ENCODE measurements at places on chromosomes 1 and 21. TPM values are rescaled to one million over a fixed set of nuclear protein-coding genes. Genes with fewer than 3 reads are reported as not detected.

PRR9 gene
- total RNA-seq: not detected

DNA sequence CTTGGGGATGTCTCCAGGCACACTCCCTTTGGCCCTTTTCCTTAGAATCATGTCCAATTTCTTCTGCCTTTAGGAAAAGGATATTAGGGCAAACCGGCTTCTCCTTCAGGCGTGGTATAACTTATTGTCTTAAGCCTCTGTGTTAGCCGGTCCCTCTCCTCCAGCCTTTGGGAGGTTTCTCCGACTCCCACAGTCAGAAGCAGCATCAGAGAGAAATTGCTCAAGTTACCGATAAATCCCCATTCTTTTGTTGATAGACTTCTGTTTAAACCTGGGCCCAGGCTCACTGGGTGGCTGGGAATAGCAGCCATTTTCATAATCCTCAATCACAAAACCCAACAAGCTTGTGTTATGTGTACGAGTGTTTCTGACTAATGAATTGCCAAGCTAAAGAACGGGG lies 85.4 kb upstream of the KAZN start:
- no peaks in the 10 kb centered on the region for H3K4me1 ChIP-seq
- DNase-seq: no peak

DNA sequence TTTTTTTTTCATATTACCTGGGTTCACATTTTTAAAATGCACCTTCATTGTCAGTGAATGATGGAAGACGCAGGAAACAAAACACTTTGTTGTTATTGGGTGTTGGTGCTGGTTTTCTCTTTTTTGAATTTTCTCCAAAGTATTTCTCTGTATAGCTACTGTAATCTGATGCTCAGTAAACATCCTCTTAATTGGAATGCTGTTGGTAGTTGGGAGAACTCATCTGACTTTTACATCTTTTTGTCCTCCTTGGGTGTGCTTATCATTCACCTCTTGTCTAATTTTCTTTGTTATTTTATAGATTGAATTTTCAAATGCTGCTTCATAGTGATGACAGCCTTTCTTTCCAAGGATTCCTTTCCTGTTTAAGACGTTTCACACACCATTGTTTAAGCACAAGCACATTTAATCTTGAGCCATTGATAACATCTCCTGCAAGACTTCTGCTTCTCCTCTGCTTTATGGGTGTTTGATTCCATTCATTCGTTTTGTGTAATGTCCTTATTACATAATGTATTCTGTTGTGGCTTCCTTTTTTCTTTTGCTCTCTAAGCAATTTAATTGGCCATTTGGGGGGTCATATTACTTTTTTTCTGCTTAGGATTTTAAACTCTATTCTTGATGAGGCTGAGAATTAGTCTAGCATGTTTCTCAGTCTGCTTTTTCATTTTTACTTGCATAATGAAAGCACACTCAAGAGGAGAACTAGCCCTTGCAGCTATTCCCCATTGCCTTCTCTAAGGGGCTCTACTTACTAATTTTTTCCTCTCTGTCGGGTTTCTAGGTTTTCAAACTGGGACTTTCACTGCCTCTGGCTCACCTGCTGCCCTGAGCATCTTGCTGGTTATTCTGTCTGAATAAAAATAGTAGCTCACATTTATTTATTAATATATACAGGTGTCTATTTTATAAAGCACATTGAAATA lies 42.0 kb upstream of the CD34 start:
- H3K4me3 ChIP-seq: no peak overlapping the region
- H3K4me1 ChIP-seq: no peaks in the 10 kb centered on the region
- H3K27ac ChIP-seq: no peak overlapping the region
- H3K36me3 ChIP-seq: no peaks in the 10 kb centered on the region
- H3K27me3 ChIP-seq: no peaks in the 10 kb centered on the region

GRCh38 chr1:245419461-245419978 lies 264.7 kb downstream of the KIF26B start:
- no peak overlapping the region for H3K4me3 ChIP-seq
- H3K36me3 ChIP-seq: no peaks in the 10 kb centered on the region
- H3K27ac ChIP-seq: no peak overlapping the region
- no peaks in the 10 kb centered on the region for H3K27me3 ChIP-seq

GRCh38 chr1:238489006-238489405 lies 598.3 kb upstream of the ZP4 start:
- no peaks in the 10 kb centered on the region for H3K36me3 ChIP-seq
- DNase-seq: no peak
- H3K4me1 ChIP-seq: no peaks in the 10 kb centered on the region
- no peaks in the 10 kb centered on the region for H3K27me3 ChIP-seq

DNA sequence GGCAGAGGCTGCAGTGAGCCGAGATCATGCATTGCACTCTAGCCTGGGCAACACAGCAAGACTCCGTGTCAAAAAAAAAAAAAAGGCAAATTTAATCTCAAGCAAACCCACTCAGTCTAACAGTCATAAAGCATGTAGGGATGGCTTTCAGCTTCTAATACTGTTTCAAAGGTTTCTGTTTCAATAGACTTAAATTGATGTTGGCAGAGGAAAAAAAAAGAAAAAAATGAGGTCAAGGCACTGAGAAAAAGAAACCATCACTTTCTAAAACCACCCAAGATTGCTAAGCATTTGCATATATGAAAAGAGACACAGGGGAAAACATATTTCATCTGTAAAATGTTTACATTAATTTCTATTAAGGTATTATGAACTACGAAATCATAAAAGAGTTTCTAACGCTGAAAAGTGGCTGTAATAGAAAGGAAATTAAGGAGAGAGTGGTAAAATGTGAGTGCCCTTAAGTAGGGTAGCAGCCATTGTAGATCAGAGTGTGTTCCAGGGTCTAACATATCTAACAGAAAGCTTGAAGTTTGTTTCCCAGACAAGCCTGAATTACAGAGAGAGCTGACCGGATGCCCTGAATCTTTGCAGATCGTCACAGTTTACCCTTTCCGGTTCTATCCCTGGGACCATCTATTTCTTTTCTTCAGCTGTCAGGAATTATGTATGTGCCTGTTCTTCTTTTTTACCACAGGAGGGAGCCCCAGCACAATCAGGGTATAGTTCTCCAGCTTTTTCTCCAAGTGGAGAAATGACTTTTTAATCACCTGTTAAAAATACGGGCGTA lies 70.0 kb downstream of the PLD5 start:
- no peak overlapping the region for H3K4me3 ChIP-seq
- H3K4me1 ChIP-seq: no peaks in the 10 kb centered on the region

GRCh38 chr1:241997401-241997998 lies 1.4 kb downstream of the MAP1LC3C start:
- DNase-seq: no peak
- peaks cover 13% of the 10 kb centered on the region for H3K4me1 ChIP-seq
- no peak overlapping the region for H3K27ac ChIP-seq
- peaks cover 3% of the 10 kb centered on the region for H3K27me3 ChIP-seq
- no peaks in the 10 kb centered on the region for H3K36me3 ChIP-seq

GRCh38 chr21:28337315-28337714 lies 655.4 kb downstream of the LTN1 start:
- no peak overlapping the region for H3K27ac ChIP-seq
- H3K36me3 ChIP-seq: no peaks in the 10 kb centered on the region
- H3K27me3 ChIP-seq: no peaks in the 10 kb centered on the region
- no peak for DNase-seq
- no peak overlapping the region for H3K4me3 ChIP-seq

DNA sequence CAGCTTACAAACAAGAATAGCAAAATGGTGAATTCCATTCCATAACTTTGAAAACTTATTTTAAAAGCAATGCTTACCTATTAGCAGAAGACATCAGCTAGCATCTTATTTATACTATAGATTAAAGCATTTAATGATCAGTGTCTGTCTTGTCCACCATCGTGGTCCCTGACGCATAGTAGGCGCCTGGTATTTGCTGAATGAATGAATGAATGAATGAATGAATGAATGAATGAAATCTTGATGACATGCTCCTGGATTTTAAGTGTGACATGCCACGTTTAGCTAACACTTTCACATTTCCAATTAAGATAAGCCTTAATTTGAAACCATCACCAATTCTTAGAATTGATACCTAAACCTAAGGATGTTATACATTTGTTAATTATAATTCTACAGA lies 39.9 kb downstream of the COP1 start:
- no peaks in the 10 kb centered on the region for H3K4me1 ChIP-seq
- no peak for DNase-seq
- H3K27ac ChIP-seq: no peak overlapping the region
- H3K4me3 ChIP-seq: no peak overlapping the region
- H3K36me3 ChIP-seq: peaks cover 14% of the 10 kb centered on the region
- H3K27me3 ChIP-seq: no peaks in the 10 kb centered on the region

GRCh38 chr1:65924471-65924870 lies 131.8 kb downstream of the PDE4B start:
- H3K4me1 ChIP-seq: no peaks in the 10 kb centered on the region
- no peak overlapping the region for H3K4me3 ChIP-seq
- H3K36me3 ChIP-seq: no peaks in the 10 kb centered on the region
- no peaks in the 10 kb centered on the region for H3K27me3 ChIP-seq

CCDC27 gene
- total RNA-seq: not detected

CD1E gene
- total RNA-seq: not detected

- no peak overlapping the region for H3K27ac ChIP-seq
- no peak overlapping the region for H3K4me3 ChIP-seq
- DNase-seq: no peak
- H3K36me3 ChIP-seq: peaks cover 5% of the 10 kb centered on the region
- peaks cover 2% of the 10 kb centered on the region for H3K4me1 ChIP-seq
Measured at GRCh38 chr1:29958271-29958670, 721.9 kb downstream of the PTPRU start.

DNA sequence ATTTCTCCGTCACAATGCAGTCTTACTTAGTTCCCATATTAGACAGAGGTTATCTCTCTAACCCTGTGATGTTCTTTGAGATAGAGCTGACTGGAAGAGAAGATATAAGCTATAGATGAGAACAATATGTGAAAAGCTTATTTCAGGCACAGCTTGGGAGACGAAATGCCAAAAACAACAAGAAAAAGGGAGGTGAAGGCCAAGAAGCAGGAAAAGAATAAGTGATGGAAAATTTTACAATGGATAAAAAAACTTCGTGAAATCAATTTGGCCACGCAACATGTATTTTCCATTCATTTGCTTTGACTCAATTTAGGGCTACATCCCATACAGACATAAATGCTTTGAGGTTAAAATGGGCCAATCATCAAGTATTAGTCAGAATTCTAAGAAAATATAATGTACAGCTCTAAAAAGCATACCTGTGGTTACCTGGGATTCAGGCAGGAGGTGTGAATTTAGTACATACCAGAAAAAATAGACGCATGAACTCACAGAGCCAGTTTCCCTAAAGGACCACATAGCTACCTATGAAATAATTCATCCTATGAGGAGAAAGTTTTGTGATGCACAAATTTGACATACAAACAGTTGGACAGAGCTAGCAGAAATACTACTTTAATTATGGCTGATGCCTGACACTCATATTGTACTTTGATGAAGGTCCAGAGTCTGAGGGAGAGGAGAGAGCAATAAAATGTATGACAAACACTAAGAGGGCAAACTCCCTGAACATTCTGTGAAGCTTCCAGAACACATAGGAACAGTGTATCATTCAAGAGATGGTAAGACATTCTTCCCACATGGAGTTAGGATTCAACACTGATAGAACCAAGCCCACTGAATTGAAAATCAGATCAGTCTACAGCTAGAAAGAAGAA lies 12.1 kb downstream of the RGS1 start:
- H3K4me1 ChIP-seq: no peaks in the 10 kb centered on the region
- DNase-seq: no peak
- H3K27ac ChIP-seq: no peak overlapping the region
- no peaks in the 10 kb centered on the region for H3K27me3 ChIP-seq
- no peaks in the 10 kb centered on the region for H3K36me3 ChIP-seq

- DNase-seq: no peak
- H3K4me3 ChIP-seq: peak overlapping the region; percentile 70
- no peaks in the 10 kb centered on the region for H3K36me3 ChIP-seq
Measured at GRCh38 chr1:151539321-151540020, 638 bp upstream of the TUFT1 start.

ST6GALNAC3 gene
- 6.5 TPM for total RNA-seq

- H3K36me3 ChIP-seq: no peaks in the 10 kb centered on the region
- no peak for DNase-seq
- peaks cover 12% of the 10 kb centered on the region for H3K27me3 ChIP-seq
- H3K4me3 ChIP-seq: no peak overlapping the region
- peaks cover 42% of the 10 kb centered on the region for H3K4me1 ChIP-seq
Measured at GRCh38 chr1:240086726-240087125, 5.0 kb upstream of the FMN2 start.

ANXA9 gene
- not detected for total RNA-seq

KIF26B gene
- 2.4 TPM for total RNA-seq

GRCh38 chr1:201683397-201683796 lies 144.5 kb downstream of the NAV1 start:
- no peak overlapping the region for H3K4me3 ChIP-seq
- H3K4me1 ChIP-seq: peaks cover 70% of the 10 kb centered on the region
- peaks cover 20% of the 10 kb centered on the region for H3K27me3 ChIP-seq
- H3K36me3 ChIP-seq: no peaks in the 10 kb centered on the region
- H3K27ac ChIP-seq: peak overlapping the region; percentile 75
- DNase-seq: no peak

CELA2A gene
- not detected for total RNA-seq

ZBTB8A gene
- 12.0 TPM for total RNA-seq

DNA sequence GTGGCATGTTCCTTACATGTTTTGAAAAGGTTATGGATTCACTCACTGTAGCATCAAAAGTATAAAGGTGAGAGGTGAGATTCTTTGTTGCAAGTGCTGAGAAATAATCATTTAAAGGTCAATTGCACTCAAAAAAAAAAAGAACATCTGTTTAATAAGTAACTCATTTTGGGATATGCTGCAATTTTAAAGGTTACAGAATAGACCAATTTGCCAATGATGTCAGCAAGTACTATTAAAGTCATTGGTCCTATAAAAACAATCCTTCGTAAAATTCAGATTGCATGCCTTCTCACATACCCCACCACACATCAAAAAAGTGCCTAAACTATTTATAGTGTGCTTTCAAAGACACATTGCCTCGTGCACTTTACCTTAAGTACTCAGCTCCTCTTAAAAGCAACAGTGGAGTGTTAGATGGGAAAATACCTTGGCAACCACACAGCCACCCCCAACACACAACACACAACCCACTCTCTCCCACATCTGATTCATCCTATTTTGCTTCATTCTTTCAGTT lies 218.2 kb upstream of the ADGRL2 start:
- no peaks in the 10 kb centered on the region for H3K36me3 ChIP-seq
- no peak overlapping the region for H3K27ac ChIP-seq
- H3K4me1 ChIP-seq: no peaks in the 10 kb centered on the region
- no peak for DNase-seq
- H3K4me3 ChIP-seq: no peak overlapping the region
- peaks cover 1% of the 10 kb centered on the region for H3K27me3 ChIP-seq

- peaks cover 7% of the 10 kb centered on the region for H3K27me3 ChIP-seq
- no peak within 1 kb of the TSS for H3K4me3 ChIP-seq
- no peak for DNase-seq
- no peaks in the 10 kb centered on the region for H3K36me3 ChIP-seq
Measured at GRCh38 chr1:46174448-46175231, at the start of gene TSPAN1. Gene TSPAN1, plus strand, starts transcription at chr1:46175087. Its CDS starts 6,021 bp downstream, at chr1:46181108.

DNA sequence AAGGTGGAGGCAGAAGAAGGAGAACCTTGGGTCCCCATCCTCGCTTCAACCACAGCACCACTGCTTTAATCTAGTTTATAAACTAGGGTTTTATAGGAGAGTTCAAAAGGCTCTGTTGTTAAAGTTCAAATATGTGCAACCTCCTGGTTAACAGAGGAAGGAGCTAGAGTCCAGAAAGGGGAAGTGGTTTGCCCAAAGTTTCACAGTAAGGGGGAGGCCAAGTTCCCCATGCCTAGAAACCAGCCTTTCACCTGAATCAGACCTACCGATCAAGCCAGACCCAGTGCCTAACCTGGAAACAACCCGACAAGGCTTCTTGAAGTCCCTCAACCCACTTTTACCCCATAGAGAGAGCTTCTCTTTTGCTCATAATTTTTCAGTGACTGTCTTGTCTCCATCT lies 106.5 kb downstream of the PLPP3 start:
- DNase-seq: no peak
- H3K4me1 ChIP-seq: peaks cover 5% of the 10 kb centered on the region
- peaks cover 2% of the 10 kb centered on the region for H3K27me3 ChIP-seq
- H3K4me3 ChIP-seq: no peak overlapping the region

AADACL4 gene
- not detected for total RNA-seq
